ENCODE measurements at places on chromosomes 3 and 15.

GRCh38 chr3:189118896-189119295 is 52.9 kb upstream of the TPRG1 start:
- no peak for ATAC-seq

GRCh38 chr3:176208283-176208682 is 989.0 kb downstream of the TBL1XR1 start:
- ATAC-seq: no peak

GRCh38 chr15:99057020-99057419 is 47.9 kb upstream of the SYNM start:
- no peak for ATAC-seq

GRCh38 chr3:52194485-52195290 is 3.3 kb upstream of the ALAS1 start:
- no peak for ATAC-seq

- ATAC-seq: no peak
These were observed 810 bp upstream of the MEF2A start for GRCh38 chr15:99565049-99565298.

GRCh38 chr3:32120471-32120870 is 14.1 kb downstream of the GPD1L start:
- no peak for ATAC-seq

DNA sequence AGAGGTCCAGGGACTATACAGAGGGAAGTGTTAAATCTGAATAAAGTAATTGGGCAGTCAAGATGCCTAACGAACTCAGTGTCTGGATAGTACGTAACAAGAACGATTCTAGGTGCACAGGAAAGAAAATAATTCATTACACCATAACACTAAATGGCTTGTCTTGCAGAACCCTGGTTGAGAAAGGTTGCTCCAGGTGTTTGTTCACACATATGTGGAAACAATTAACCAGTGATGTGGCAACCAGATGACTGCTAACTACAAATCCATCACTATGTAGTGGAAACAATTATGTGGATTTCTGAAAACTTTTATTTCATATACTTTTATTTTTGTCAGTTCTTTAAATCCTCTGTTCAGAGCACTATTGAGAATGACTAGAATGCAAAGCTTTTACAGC is 10.4 kb upstream of the HDC start:
- ATAC-seq: no peak

DNA sequence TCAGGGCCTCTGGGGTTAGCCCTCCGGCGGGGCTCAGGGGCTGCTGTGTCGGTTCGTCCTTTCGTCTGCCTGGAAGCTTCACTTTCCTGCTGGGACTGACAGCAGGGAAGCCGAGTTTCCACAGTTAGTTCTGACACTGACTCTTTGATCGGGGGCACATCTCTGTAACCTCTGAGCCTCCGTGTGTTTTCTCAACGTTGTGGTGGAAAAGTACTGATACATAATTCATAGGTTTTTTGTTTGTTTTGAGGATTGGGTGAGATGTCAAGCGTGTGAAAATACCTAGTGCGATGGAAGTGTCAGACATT is 481 bp downstream of the AP4E1 start:
- ATAC-seq: no peak

DNA sequence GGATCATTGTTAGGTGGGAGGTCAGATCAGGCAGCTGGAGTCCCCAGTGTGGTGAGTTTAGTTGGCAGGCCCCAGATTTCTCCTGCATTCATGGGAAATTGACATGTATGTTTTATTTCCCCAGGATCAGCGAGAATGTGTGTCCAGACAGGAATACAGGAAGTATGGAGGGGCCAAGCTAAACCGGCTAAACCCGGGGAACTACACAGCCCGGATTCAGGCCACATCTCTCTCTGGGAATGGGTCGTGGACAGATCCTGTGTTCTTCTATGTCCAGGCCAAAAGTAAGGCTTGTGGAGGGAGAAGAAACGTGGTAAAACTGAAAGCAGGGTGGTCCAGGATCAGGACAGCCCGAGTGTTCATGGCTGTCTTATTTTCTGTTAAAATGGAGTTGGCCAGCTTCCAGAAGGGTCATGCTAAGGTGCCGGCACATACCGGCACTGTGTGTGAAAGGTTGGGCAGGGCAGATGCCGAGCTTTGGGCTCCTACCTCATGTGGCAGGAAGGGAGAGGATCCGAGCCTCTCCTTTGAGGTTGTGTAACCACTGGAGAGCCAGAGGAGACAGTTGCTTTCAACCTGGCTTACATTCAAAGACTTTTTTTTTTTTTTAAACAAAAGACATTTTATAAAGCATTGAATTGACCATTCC is 83.1 kb downstream of the PGPEP1L start:
- ATAC-seq: no peak

DNA sequence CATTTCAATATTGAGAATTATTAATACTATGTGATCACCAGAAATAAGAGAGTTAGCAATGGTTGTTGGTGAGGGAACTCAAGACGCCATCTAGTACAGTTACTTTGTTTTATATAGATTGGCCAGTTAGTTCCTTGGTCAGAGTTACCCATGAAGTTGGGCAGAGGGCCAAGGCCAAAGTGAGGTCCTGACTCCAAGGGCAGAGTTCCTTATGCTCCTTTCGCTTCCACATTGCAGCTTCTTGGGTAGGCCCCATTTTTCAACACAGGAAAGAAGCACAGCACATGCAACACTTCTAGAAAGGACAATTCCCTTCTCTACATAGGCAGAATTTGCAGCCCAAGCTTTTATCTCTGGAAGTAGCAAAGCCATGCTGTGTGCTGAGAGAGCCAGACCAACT is 178.6 kb downstream of the KCNAB1 start:
- ATAC-seq: no peak

DNA sequence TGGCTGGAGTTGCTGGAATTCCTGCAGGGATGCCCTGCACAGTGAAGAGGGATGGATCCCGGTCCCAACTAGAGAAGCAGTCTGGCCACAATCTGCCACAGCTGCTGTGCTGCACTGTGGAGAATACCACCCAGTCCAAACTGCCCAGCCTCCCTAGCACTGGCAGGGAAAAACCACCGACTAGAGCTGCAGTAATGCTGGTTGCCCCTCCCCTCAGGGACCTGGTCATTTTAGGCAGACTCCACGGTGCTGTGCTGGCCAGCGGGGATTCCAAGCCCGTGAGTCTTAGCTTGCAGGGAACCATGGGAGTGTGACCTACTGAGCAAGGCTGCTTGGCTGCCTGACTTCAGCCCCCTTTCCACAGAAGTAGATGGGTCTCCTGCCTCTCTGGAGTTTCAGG is 478.0 kb upstream of the ATP11B start:
- ATAC-seq: no peak

DNA sequence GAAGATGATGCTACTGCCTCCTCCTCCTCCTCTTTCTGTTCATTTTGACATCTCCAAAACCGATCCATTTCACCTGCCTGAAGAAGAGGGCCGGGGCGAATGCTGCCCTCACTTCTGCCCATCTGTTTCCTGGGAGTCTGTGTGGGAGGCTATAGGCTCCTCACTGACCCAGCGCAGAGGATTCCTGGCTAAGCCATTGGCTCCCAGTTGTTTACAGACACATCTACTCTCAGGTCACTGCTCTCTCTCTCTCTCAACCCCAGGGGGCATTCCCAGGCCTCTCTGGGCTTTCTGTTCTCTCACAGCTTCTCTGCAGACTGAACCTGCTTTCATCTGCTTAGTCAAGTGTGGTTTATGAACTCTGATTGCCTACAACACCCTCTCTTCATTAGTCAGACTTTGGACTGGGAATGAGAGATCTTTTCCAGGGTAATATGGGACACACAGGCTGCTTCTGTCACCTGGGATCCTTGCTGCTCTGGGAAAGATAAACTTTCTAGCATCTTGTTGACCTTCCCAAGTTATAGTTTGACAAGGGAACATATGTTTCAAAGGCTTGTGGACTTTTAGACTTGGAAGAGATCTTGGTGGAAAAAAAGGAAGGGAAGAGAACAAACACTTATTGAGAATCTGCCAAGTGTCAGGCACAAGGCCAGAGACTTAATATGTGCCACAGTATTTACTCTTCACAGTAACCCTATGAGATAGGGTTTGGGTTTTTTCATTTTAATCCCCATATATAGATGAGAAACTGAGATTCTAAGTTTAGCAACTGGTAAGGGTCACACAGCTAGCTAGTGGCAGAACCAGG is 30.2 kb upstream of the USP3 start:
- peak; percentile 86 for ATAC-seq

DNA sequence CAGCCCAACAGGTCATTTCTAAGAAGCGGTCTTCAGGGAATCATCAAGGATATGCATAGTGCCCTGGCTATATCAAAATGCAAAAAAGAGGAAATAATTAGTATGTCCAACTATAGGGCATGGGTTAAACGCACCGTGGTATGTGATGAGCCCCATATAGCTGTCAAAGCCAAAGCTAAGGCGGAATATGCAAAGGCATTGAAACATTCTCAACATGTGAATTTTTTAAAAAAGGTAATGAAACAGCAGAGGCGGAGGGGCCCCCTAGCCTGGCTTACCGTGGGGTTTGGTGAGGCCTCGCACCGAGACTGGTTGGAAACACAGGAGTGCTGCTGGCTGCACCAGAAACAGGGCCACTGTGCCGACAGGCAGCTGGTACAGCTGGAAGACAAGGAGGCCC is 23.2 kb downstream of the PLXND1 start:
- ATAC-seq: no peak

- no peak for ATAC-seq
These were observed 1.3 kb downstream of the KLF15 start for GRCh38 chr3:126355777-126356372.

- no peak for ATAC-seq
These were observed 151.4 kb downstream of the NFKBIZ start for GRCh38 chr3:102000620-102001209.

- no peak for ATAC-seq
These were observed 151.6 kb downstream of the ADAMTS9 start for GRCh38 chr3:64536166-64536565.

GRCh38 chr3:25724948-25725645 is 58.1 kb downstream of the NGLY1 start:
- ATAC-seq: no peak

GRCh38 chr3:67198374-67198773 is 200.3 kb downstream of the KBTBD8 start:
- no peak for ATAC-seq

GRCh38 chr3:130679218-130679617 is 67.4 kb downstream of the PIK3R4 start:
- ATAC-seq: no peak

DNA sequence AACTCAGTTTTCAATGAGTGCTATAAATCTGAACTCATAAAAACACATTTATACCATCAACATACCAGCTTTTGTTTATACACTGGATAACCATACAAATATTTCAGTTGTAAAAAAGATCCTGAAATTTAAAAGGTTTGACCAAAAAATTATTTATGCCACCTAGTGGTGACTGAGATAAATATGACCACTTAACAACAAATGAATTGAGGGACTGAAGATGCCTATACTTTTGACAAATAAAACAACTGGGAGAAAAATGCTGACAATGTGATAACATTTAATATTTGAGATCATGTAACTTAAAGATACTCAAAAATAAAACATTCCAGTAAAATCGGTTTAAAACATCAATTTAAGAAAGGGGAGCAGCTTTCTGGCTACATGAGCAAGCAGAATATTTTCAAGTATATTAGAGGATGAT is 30.4 kb downstream of the ATG3 start:
- ATAC-seq: no peak

GRCh38 chr3:3005146-3005744 is 104.9 kb downstream of the IL5RA start:
- ATAC-seq: no peak

DNA sequence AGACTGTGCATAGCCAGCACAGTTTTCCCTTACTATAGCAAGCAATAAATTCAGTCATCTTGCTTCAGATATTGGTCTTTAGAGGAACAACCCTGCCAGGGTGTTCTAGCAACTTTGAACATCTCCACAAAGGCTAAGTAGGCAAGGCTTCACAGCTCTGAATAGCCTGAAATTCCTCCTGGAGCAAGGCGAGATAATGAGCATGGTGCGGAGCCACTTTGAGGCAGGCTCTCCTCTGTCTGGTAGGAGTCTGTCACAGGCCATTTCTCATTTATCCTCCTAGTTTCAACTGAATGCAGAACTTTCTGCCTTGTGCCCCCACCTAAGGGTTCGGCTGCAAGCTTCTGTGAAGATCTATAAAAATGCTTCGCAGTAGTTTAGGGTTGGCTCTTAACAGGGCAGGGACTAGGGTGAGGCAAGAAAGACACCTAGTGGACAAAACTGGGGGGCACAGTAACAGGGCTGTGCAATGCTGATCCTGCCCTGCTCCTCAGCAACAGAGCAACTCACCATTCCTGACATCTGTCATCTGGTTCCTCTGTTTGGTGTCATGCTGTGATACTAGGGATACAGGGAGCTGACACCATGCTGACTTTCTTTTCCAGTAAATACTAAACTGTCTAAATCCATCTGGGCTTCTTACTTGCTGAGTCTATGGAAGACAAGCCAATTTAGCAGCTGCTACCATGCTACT is 16.6 kb upstream of the EHHADH start:
- ATAC-seq: peak; percentile 42

GRCh38 chr15:48307586-48307985 is 23.6 kb upstream of the DUT start:
- no peak for ATAC-seq

DNA sequence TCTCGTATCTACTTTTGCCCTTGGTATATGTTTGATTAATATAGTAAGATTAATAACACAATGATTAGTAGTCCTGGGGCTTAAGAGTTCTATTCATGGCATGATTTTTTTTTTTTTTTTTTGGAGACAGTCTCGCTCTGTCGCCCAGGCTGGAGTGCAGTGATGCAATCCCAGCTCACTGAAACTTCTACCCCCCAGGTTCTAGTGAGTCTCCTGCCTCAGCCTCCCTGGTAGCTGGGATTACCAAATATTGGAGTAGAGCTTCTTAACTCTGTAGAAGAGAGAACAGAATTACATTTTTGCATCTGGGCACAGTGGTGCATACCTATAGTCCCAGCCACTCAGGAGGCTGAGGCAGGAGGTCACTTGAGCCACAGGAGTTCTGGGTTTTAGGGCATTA is 58.9 kb downstream of the RAB7A start:
- ATAC-seq: no peak

DNA sequence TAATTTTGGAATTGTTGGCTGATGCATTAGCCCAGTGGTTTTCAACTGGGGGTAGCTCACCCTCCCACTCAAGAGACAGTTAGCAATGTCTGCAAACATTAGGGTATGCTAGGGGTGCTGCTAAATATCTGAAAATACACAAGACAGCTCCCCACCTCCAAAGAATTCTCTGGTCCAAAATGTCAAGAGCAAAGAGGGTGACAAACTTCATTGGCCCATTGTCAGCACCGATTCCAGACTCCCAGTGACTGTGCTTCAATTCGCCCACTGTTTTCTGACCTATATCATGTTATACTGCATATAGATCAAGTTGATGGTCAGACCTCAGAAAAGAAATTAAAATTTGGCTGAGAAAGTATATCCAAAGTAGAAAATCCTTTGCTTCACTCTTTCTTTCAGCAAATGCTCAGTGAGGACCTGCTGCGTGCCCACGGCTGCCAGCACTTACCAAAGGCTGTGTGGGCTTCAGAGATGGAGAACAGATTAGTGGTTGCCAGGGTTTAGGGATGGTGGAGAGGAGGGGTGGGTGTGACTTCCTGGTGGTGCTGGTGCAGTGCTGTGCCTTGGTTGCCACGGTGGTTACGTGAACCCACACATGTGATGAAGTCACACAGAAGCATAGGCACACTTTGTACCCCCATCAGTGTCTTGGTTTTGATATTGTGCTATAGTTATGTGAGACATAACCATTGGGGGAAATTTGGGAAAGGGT is 204.0 kb downstream of the PLCL2 start:
- peak; percentile 79 for ATAC-seq

Data from activated T-helper 17 cell treated with anti-CD3 and anti-CD28 coated beads, Interleukin-2, amount 50 U/mL, for 72 hours (primary cell).